T-helper 2 cell treated with Interferon-gamma antibody and Interleukin-4, amounts not matched to agents 5 μg/mL and 100 μg/mL, for 36 hours (primary cell): ENCODE measurements at places on chromosomes 3 and 15.
A peak's percentile ranks its signal among the peaks of the same experiment; 100 is the strongest.

- peaks cover 3% of the 10 kb centered on the region for H3K27me3 ChIP-seq
These were observed 209.4 kb downstream of the CADPS start for GRCh38 chr3:62665627-62666437.

DNA sequence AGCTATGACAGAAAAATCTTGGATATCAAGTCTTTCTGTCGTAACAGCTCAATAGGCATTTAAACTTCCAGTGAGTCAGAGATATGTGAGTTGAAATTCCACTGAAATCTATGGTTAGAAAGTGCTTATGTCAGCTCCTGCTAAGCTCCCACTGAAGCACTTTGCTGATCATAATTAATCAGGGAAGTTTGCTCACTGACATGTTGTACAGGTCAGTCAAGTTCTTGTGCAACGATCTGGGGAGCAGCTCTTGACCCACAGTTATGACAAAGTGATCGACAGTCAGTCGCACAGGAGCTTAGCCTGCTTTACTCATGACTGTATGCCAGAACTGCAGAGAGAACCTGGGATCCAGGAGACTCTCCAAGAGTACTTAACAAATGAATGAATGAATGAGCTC lies 453.5 kb downstream of the SOX2 start:
- H3K4me3 ChIP-seq, result no peak overlapping the region
- H3K36me3 ChIP-seq, result no peaks in the 10 kb centered on the region
- no peaks in the 10 kb centered on the region for H3K4me1 ChIP-seq
- DNase-seq, result no peak
- H3K27ac ChIP-seq, result no peak overlapping the region
- H3K27me3 ChIP-seq, result no peaks in the 10 kb centered on the region

- no peaks in the 10 kb centered on the region for H3K36me3 ChIP-seq
- no peak overlapping the region for H3K4me3 ChIP-seq
- H3K27ac ChIP-seq, result no peak overlapping the region
- H3K4me1 ChIP-seq, result no peaks in the 10 kb centered on the region
These were observed 343.9 kb downstream of the ARRDC4 start for GRCh38 chr15:98304371-98304770.

GRCh38 chr15:49023354-49023753 lies 22.9 kb downstream of the SECISBP2L start:
- no peak overlapping the region for H3K27ac ChIP-seq
- H3K36me3 ChIP-seq, result peaks cover 43% of the 10 kb centered on the region
- H3K4me1 ChIP-seq, result peaks cover 13% of the 10 kb centered on the region
- H3K27me3 ChIP-seq, result no peaks in the 10 kb centered on the region
- DNase-seq, result no peak
- H3K4me3 ChIP-seq, result no peak overlapping the region

DNA sequence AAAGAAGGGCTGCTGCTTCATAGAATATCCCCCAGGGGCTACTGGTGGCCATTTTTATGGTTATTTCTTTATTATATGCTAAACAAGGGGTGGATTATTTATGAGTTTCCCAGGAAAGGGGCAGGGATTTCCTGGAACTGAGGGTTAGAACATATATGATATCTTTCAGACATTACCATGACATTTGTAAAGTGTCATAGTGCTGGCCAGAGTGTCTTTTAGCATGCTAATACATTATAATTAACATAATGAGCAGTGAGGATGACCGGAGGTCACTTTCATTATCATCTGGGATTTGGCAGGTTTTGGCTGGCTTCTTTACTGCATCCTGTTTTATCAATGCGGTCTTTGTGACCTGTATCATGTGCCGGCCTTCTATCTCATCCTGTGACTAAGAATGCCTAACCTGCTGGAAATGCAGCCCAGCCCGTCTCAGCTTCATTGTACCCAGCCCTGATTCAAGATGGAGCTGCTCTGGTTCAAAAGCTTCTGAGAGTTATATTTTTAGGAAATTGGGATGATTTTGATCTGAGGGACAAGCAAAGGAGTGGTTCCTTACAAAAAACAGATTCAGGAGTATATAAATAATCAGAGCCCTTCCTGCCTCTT lies 9.1 kb upstream of the ZBTB20 start:
- DNase-seq, result no peak
- no peak overlapping the region for H3K27ac ChIP-seq
- no peaks in the 10 kb centered on the region for H3K36me3 ChIP-seq

GRCh38 chr3:63500196-63500595 lies 152.3 kb upstream of the SNTN start:
- H3K27me3 ChIP-seq, result no peaks in the 10 kb centered on the region

GRCh38 chr3:171783086-171783485 lies 27.2 kb downstream of the PLD1 start:
- H3K27ac ChIP-seq, result no peak overlapping the region
- no peak overlapping the region for H3K4me3 ChIP-seq
- no peaks in the 10 kb centered on the region for H3K36me3 ChIP-seq
- H3K27me3 ChIP-seq, result peaks cover 25% of the 10 kb centered on the region
- H3K4me1 ChIP-seq, result no peaks in the 10 kb centered on the region

- H3K36me3 ChIP-seq, result no peaks in the 10 kb centered on the region
- H3K27ac ChIP-seq, result no peak overlapping the region
- H3K4me3 ChIP-seq, result no peak overlapping the region
- H3K4me1 ChIP-seq, result peaks cover 12% of the 10 kb centered on the region
These were observed 80.9 kb upstream of the PRTG start for GRCh38 chr15:55823699-55824340.

DNA sequence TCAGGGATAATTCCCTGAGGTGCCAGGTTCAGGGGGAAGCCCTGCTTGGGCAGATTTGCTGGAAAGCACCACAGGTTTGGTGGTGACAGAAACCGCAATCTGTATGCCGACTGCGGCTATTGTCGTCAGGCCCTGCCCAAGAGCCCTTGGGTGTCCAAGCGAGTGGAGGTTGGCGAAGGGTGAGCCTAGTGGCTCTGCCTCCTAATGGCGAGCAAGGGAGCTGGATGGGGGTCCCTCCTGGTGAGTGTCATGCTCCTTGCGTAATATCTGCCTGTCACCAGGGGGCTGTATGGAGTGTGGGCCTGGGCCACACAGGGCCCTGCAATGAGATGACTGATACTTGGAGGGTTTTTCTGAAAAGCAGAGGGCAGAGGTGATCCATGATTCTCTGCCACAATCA lies 101.6 kb downstream of the EPHB1 start:
- no peak overlapping the region for H3K27ac ChIP-seq
- no peak for DNase-seq
- H3K4me3 ChIP-seq, result no peak overlapping the region
- no peaks in the 10 kb centered on the region for H3K4me1 ChIP-seq
- H3K36me3 ChIP-seq, result no peaks in the 10 kb centered on the region

DNA sequence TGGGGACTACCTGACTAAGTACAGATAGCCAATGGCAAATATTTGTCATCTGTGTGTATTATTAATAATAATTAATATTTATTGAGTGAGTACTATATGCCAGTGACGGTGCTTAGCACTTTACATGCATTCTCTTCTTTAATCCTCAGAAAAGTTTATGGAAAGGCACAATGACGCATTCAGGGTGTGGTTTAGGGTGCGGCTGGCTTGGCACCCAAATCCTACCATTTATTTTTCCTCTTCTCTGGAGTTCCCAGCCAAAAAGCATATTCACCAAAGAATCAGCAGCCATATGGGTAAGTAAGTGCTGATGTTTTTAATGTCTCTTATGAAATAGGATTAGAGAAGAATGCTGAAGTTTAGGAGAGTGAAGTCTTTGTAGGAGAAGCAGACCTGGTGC lies 140.4 kb upstream of the TP63 start:
- no peak overlapping the region for H3K27ac ChIP-seq
- no peaks in the 10 kb centered on the region for H3K36me3 ChIP-seq
- DNase-seq, result no peak

DNA sequence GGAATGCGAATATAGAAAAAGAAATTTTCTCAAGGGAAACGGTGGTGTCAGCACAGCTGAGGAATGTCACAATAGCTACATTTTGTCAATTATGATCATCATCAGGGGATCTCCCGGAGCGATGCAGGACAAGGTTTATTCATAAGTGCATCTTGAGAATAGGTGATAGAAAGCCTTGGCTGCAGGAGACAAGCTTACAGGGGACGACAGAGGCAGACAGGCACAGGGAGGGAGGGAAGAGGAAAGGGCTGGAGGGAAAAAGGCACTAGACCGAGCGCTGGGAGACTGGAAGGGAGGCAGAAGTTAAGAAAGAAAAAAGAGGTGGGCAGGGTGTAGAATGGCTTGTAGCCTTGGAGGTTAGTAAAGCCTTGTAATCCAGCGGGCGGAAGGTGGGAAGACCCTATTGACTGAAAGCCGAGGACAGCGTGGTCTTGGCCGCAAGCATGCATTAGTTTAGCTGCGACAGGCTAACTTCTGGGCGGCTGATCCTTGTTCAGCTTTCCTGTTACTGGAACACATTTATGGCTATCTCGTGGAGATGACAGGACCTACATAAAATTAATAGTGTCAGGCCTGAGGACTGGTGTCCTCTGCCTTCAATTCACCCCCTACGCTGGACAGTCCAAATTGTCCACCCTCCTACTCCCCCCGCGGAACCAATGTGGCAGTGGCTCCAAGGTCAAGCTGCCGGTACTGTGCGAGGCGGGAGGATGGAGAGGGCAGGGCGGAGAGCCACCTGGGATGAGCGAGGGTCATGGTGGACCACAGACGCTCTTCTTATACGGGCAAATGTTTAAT lies 1.4 kb upstream of the NECTIN3 start:
- H3K27ac ChIP-seq, result peak overlapping the region; percentile 20
- H3K4me1 ChIP-seq, result peaks cover 22% of the 10 kb centered on the region
- H3K36me3 ChIP-seq, result no peaks in the 10 kb centered on the region
- no peak for DNase-seq
- H3K27me3 ChIP-seq, result peaks cover 65% of the 10 kb centered on the region
